ENCODE measurements at places on chromosomes 4 and X.

- no peak for DNase-seq
Observed at GRCh38 chr4:45453258-45453853, 670.5 kb downstream of the GABRG1 start.

- no peak for DNase-seq
Observed at GRCh38 chr4:156419080-156419685, 465.5 kb upstream of the CTSO start.

DNA sequence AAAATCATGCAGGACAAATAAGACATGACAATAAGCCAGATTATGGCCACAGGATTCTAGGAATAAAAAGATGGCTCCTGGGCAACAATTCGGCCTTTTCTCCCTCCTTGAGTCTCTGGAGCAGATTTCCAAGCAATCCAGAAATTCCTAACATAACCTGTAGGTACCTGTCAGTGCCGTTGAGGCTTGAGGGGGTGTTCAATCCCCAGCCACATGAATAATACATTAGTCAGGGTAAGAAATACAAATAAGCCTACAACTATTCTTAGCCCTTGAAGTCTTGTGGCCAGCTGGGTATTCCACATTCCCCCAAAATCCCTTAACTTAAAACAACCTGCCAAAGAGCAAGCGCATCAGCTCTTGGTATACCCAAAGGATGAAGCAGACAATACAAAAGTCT is 9.7 kb downstream of the CXorf38 start:
- no peak for DNase-seq

DNA sequence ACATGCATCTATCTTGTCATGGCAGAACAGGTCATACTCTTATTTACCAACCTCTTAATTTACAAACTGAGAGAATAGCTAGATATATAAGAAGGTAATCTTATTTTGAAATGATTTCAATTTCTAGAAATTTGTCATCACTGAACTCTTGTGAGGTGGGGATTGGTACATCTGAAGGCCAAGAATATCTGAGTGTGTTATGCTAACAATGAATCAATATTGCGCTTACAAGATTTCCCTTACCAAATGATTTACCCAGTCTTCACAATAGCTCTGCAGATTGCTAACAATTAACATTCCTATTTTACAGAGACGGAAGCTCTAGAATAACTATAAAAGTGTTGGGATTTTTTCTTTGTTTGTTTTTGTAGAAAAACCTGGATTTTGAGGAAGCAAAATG is 48.3 kb downstream of the RBPJ start:
- DNase-seq: no peak

- no peak for DNase-seq
Observed at GRCh38 chr4:5435201-5435600, 273.2 kb downstream of the EVC2 start.

Measured in activated gamma-delta T cell treated with Interleukin-2 at 50 U/mL for 16 hours (primary cell).